ENCODE measurements at places on chromosomes 5 and 9.

DNA sequence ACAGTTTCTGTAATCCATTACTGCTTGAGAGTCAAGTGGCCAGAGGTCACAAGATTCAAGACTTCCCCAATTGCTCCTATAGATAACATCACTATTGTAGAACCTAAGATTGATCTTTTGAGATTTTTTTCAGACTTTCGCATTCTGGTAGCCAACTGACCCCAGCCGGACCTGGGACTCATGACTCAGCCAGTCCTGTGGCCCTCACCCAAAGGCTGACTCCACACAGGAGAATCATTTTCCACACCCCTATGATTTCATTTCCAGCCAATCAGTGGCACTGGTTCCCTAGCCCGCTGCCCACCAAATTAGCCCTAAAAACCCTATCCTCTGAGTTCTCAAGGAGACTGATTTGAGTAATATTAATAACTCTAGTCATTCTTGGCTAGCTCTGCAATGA, 36.2 kb downstream of the TARS1 start:
- no peak for DNase-seq

GRCh38 chr9:129610473-129611306, 10.2 kb downstream of the C9orf50 start:
- peak; percentile 73 for DNase-seq

GRCh38 chr5:154518438-154518867, 40.4 kb upstream of the HAND1 start:
- DNase-seq: no peak

- DNase-seq: no peak
Measured at GRCh38 chr5:118723021-118723338, 265.4 kb downstream of the DTWD2 start.

DNA sequence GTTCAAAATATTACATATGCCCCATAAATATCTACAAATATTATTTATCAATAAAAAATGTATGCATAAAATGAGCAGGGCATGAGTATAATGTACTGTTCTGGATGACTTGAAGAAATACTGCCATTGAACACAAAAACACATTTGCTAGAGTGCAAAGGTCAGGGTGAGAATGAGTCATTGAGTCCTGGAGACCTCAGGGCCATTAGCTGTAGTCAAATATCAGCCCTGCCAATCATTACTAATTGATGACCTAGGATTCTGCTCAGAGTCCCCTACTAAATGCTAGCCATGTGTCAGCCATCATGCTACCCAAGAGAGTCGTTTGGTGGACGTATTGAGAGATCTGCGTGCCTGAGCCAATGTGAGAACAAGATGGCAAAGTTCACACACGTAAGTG, 80.3 kb upstream of the FAM169A start:
- DNase-seq: no peak

DNA sequence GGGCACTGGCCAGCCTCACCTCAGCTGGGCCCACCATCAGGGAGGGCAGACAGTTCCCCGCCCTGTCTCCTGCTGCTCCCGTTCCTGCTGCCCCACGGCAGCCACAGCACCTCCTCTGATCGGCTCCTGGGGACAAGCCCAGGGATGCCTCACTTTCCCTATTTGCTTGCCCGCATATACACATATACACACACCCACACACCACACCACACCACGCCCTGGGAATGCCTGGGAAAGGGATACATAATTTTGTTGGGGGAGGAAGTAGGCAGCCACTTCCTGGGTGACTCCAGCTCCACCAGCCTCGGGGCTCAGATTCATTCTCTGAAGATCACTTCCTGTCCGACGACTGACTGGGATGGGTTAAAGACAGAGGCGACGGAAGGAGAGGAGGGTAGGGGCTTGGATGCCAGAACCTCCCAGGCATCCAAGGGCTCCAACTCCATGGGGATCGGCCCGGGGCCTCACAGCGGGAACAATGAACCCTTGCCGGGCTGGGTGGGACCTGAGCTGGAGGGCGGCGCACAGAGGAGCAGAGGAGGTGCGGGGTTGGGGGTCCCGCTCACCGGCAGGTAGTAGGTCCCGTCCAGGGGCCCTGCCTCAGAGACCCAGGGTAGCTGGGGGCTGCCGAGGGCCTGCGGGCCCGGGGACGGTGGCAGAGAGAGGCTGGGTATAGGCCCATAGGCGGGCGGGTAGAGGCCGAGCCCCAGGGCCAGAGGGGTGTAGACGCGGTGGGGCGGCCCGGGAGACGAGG, 2.0 kb upstream of the MZB1 start:
- no peak for DNase-seq

DNA sequence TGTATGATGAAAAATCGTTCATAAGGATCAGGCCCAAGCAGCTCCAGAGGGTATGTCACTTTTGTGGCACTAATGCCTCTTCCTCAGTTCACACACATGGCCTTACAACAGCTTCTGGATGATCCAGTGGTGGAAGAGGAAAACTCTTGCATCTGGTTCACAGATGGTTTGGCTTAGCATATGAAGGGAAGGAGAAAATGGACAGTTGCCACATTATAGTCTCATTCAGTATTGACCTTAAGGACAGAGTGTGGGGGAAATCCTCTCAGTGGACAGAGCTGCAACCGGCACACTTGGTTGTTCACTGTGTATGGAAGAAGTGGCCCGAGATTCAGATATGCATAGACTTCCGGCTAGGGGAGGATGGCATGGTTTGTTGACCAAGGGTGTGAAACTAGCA, 22.8 kb downstream of the C9orf57 start:
- DNase-seq: no peak

- no peak for DNase-seq
Measured at GRCh38 chr5:61461926-61462325, 129.9 kb downstream of the ZSWIM6 start.

DNA sequence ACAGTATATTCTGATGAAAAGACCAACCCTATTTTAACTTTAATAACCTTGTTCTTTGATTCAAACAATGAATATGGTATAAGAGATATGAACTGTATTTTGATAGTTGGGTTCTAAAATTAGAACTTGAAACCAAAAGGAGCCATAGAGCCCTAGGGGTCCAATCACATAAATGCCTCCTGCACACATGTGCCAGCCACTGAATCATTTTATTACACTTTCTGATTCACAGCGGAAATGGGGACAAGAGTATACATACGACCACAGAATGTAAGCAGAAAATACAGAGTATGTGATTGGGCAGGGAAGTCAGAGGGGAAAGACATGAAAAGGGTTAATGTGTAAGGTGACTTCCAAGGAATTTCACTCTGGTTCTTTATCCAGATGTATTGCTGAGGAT, 1000.2 kb downstream of the NR2F1-AS1 start:
- DNase-seq: no peak

DNA sequence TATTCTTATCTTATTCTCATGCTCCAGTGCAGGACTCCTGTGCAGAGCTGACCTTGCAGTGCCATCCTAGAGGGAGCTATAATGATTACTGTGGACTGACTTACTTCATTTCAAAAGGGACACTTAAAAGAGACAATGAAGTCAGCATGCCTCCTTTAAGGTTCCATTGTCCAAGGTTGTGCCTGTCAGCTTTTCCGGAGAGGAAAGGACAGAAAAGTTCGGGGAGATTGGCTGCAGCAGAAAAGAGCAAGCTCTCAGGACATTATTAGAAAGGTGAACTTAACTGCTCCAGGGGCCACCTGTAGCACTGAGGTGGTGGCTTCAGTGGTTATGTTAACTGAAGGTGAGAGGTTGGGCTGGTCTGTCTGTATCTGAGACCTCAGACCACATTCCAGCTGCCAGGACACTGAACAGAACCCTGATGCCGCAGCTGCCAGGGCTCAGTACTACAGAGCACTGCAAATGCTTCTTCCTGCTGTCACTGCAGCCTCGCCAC, 112.9 kb downstream of the ST8SIA4 start:
- DNase-seq: no peak

DNA sequence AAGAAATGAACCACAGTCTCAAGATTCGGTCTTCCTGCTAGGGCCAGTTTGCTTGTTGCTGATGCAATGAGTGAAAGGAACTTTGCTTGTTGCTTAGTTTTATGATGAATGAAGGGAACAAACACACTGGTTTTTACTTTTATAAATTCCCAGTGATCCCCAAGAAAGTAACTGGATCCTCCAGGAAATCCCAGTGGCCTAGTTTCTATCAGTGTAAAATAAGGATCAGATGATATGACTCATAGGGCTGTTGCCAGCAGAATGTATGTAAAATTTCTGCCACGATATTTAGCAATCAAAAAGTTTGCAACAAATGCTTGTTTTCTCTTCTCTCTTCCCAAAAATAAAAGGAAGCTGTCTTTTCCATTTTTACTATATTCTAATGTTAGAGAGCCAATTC, 160.1 kb upstream of the CDKN2B start:
- no peak for DNase-seq

- DNase-seq: no peak
Measured at GRCh38 chr9:135015096-135015495, 72.4 kb upstream of the OLFM1 start.

- no peak for DNase-seq
Measured at GRCh38 chr5:89283728-89284493, 400.9 kb upstream of the MEF2C start.

DNA sequence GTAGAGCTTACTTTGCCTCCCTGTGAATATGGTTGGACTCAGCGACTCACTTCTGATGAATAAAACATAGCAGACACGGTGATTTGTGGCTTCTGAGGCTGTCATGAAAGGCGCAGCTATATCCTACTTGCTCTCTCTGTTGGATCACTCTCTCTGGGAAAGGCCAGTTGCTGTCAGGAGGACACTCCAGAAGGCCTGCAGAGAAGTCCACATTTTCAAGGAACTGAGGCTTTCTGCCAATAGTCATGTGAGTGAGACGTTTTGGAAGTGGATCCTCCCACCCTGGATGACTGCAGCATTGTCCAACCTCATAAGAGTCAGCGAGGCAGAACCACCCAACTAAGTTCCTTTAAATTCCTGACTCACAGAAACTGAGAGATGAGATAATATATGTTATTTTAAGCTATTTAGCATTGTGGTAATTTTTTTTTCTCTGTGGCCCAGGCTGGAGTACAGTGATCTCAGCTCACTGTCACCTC, 156.0 kb upstream of the MAST4 start:
- no peak for DNase-seq

Data from CD4-positive, alpha-beta T cell treated with Interleukin-15 for 4 hours (primary cell).